ENCODE measurements at places on chromosomes 13 and 19.

- DNase-seq, result no peak
These were observed 2.0 kb downstream of the ZNF823 start for GRCh38 chr19:11736696-11737095.

DNA sequence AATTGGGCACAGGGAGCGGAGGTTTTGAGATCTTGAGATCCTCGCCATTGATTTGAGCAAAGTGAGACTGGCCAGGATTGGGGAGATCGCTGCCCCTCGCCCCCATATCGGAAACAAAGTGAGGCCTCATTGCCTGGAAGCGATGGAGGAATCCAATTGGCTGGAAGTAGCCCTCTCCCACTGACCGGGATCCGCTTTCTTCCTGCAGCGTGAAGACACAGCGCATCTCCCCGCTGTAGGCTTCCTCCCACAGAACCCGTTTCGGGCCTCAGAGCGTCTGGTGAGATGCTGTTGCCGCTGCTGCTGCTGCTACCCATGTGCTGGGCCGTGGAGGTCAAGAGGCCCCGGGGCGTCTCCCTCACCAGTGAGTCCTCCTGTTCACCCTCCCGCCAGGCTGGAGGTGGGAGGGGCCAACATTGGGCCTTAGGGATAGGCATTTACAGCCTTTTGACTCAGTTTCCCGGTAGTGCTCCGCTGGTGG, 438 bp downstream of the PRKCSH start:
- no peak for DNase-seq

GRCh38 chr19:49973987-49974386, 13.0 kb upstream of the SIGLEC11 start:
- no peak for DNase-seq

DNA sequence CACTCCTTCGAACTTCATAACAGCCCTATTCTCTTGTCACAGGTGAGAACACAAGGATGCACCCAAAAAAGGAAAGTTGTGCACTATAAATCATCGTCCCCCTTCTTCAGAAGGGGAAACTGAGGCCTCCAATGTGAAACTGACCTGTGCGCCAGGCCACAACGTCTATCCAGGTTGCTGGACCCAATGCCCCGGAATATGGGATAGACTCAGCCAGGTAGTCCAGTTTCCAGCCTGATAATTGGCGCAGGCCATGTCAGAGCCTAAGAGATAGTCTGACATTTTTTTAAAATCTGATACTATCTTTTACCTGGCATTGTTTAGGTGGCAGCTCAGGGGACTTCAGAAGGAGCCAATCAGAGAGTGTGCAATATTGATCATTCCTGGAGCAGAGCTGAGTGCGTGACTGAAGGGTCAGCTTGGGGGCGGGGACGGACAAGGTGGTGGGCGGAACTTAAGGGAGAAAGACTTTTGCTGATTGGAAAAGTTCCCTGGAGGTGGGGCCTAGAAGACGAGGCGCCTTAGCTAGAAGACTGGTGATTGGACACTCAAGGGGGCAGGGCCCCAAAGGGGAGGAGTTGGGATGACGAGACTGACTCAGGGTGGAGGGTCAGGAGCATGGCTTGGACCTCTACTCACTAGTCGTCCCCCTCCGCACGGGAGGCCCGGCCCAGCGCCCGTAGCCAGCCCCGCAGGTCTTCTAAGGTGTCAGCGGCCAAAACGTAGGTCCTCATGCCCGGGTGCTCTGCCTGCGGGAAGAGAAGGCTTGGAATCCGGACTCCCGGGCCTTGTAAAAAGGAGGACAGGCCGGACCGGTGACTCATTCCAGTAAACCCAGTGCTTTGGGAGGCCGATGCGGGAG, 8.5 kb downstream of the PLEKHA4 start:
- DNase-seq, result no peak

DNA sequence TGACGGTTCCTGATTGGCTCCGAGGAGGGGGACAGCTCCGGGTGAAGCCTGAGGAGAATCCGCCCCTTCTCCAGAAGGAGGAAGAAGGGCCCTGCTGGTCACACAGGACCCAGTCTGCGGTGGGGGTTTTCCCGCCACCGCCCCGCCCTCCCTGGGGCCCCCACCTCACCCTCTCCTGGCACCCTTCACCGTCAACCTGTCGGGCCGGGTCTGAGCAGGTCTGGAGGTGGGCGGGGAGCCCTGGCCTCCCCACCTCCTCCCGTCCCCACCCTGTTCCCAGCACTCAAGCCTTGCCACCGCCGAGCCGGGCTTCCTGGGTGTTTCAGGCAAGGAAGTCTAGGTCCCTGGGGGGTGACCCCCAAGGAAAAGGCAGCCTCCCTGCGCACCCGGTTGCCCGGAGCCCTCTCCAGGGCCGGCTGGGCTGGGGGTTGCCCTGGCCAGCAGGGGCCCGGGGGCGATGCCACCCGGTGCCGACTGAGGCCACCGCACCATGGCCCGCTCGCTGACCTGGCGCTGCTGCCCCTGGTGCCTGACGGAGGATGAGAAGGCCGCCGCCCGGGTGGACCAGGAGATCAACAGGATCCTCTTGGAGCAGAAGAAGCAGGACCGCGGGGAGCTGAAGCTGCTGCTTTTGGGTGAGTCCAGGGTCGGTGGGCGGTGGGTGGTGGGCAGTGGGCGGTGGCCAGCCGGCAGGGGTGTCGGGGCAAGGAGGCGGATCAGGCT, at the start of gene GNA15:
Gene GNA15 (plus strand): TSS at position 73 of the 723 bp plus-strand sequence. CDS start 418 bp downstream, at position 491.
- DNase-seq, result no peak

- DNase-seq, result no peak
These were observed 35.3 kb upstream of the RFC3 start for GRCh38 chr13:33782631-33783030.

GRCh38 chr19:18397242-18398202, at the start of gene LRRC25:
Gene LRRC25 (minus strand): TSS chr19:18397622. CDS start chr19:18396963, 659 bp downstream.
- DNase-seq, result no peak

- DNase-seq, result no peak
These were observed 824.7 kb upstream of the SLITRK5 start for GRCh38 chr13:86846501-86846900.

DNA sequence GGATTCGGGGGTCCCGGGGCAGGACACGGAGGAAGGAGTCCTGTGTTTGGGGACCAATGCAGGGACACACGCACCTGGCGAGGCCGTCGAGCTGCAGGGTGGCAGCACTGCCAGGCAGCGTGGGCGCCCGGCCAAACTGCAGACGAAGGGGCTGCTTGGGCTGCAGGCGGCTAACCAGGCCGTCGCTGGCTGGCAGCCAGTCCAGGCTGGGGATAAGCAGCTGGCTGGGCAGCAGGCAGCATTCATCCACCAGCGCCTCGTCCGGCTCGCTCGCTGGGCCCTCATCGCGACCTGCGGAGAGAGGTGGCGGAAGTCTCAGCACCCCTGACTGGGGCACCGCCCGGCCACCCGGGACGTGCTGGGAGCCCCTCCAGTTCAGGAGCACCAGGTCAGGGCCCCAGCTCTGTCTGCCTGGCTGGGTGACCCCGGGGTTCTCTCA, 11.5 kb downstream of the CFD start:
- peak; percentile 63 for DNase-seq

- no peak for DNase-seq
These were observed 53.6 kb downstream of the SMARCA4 start for GRCh38 chr19:11014403-11014911.

Measured in NCI-H2081 (cell line).